Lower lobe of right lung (tissue), 2 donors: ENCODE measurements at places on chromosomes 7 and 10.

DNA sequence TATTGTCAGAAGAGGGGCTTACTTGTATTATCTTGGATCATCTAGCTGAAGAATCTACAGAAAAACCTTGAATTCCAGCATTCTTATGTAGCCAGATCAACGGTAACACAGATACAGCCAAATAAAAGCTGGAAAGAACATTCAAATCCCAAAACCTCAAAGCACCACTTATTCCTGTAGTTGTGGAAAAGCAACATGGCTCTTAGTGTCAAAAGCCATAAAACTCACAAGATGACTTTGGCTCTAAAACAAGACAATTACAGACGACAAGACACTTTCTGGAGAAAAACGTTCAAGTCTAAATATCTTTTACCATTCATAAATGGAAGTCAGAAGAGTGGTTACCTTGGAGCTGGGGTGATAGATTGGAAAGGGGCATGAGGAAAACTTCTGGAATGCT lies 173.0 kb downstream of the HERPUD2 start:
- H3K4me1 ChIP-seq, result no peaks in the 10 kb centered on the region
- H3K36me3 ChIP-seq, result no peaks in the 10 kb centered on the region
- no peak overlapping the region for H3K4me3 ChIP-seq
- H3K27me3 ChIP-seq, result peaks cover 5% of the 10 kb centered on the region

DNA sequence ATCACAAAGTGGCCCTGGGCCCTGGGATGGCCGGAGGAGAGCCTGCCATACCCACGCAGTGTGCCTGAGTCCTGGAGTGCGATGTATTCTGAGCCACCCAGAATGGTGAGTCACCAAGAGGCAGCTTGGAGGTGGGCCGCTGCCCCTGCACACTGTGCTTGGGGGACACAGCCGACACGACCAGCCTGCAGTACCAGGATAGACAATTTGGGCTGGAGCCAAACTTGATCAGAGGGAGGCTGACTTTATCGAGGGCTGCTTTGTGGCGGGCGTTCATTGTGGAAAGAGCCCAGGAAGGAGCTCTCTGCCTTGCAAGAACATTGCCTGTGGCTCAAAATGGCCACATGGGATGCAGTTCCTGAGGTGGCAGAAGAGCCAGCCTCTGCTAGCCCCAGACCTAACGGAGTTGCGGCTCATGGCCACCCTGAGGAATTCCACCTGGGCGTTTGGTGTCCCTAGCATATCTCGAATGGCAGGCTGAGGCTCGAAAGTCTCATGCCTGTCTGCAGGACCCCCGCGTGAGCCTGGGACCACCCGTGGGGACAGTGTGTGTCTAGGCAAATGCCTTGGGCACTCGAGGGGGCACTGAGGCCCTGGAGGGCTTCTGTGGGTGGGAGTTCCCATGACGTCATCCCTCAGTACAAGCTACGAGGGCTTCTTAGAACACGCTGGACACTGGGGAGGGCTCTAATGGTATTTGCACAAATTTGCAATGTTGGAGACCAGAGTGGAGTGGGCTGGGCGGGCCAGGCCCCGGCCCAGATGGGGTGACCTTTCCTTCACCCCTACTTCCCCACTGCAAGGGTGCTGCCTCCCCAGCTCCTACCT lies 79.7 kb downstream of the LHPP start:
- no peak overlapping the region for H3K27ac ChIP-seq
- H3K4me3 ChIP-seq, result no peak overlapping the region
- DNase-seq, result no peak
- no peaks in the 10 kb centered on the region for H3K27me3 ChIP-seq

- no peaks in the 10 kb centered on the region for H3K27me3 ChIP-seq
- H3K4me3 ChIP-seq, result no peak overlapping the region
- DNase-seq, result no peak
- no peak overlapping the region for H3K27ac ChIP-seq
These were observed 380.0 kb downstream of the REEP3 start for GRCh38 chr10:63901228-63901627.

DNA sequence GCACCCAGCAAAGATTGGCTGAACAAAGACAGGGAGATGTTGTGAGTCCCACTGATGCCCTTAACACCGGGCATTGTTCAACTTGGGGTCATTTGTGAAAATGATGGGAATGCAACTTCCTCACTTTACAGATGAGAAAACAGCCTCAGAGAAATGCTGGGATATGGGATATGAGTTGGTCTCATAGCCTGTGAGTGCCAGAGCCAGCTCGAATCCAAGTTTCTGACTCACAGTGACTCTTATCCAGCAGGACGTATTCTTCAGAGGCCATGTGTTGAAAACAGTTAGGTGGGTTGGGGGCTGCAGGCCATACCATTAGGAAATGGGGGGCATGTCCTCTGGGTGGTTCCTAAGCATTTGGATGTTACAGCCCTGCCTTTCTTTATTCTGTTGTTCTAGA lies 45.2 kb downstream of the KIAA1217 start:
- no peak overlapping the region for H3K4me3 ChIP-seq
- no peaks in the 10 kb centered on the region for H3K27me3 ChIP-seq
- H3K27ac ChIP-seq, result no peak overlapping the region
- H3K36me3 ChIP-seq, result no peaks in the 10 kb centered on the region
